CMK (cell line): ENCODE measurements at places on chromosomes 6 and 20.

- DNase-seq: no peak
Measured at GRCh38 chr20:21101453-21101931, 4.7 kb downstream of the LINC00237 start.

DNA sequence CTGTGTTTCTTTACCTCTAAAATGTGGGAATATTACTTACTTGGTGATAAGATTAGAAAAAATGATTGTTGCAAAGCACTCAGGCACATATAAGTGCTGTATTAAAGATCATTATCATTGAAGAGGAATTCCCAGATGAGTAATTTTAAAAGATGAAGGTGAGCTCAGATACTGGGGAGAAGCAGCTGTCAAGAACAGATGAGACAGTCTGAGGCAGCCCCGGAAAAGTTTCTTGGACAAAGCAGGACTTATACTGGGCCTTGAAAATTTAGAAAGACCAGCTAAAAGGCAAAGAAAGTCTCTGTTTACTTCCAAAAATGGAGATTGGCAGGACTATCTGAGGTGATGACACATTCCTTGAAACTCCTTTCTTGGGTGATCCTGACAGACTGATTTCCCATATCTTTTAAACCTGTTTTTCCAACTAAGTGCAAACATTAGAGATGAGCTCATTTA, 93.8 kb upstream of the MARCKS start:
- no peak for DNase-seq

GRCh38 chr20:10857352-10858070, 183.7 kb upstream of the JAG1 start:
- no peak for DNase-seq

- no peak for DNase-seq
Measured at GRCh38 chr6:125924169-125924568, 32.4 kb upstream of the HINT3 start.
